Kasumi-1 (cell line): ENCODE measurements at places on chromosomes 2 and 18.

GRCh38 chr18:77772177-77772576, 522.5 kb downstream of the GALR1 start:
- no peak for DNase-seq

GRCh38 chr2:241228081-241228859, 39.8 kb downstream of the ANO7 start:
- DNase-seq, result no peak

- DNase-seq, result peak; percentile 27
These were observed 54.8 kb upstream of the CREB1 start for GRCh38 chr2:207474863-207475485.

- DNase-seq, result no peak
These were observed 111.8 kb upstream of the PPP1CB start for GRCh38 chr2:28639836-28640235.

DNA sequence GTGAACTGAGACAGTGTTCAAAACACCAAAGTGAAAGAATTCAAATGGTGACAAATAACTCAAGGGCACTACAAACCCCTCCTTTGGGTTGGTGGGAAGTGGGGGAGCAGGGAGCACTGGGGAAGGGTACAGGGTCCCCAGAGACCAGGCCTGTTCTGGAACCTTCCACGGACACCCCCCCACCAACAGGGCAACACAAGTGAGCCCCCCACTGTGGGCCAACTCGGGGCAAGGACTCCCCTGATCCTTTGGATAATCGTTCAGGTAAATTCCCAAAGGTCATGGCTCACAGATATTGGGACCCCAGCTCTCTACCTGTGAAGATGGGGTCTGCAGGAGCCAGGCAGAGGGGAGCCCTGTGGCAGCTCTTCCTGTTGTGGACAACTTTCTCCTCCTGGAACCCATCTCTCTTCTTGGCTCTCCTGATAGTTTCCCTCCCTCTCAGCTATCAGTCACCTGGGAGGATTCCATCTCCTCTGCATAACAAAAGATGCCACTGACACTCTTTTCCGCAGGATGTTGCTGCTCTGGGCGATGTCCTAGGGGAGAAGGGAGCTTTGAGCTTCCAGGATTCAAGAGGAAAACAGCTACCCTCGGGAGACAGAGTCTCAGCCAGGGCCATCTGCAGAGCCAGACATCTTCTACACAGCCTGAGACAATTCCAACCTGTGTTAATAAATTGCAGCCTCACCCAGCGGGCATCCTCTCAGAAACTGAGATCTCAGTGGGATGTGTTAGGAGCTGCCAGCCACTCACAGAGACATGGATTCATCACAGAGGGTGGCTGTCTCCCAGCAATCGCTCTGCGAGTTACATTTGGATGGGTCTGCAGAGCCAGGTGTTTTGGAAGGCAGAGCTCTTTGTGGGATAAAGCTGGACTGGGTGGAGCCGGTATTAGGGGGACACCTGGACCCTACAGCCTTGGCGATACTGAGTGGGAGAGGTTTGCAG, 35.4 kb downstream of the MBP start:
- DNase-seq, result no peak

- DNase-seq, result no peak
These were observed 88.3 kb upstream of the SALL3 start for GRCh38 chr18:78891185-78891762.

GRCh38 chr2:145692971-145693478, 1173.1 kb upstream of the ZEB2 start:
- no peak for DNase-seq

GRCh38 chr18:811892-812375, at the start of gene YES1:
TSS of gene YES1 (minus strand) at chr18:812242. CDS start at chr18:756827, 55,415 bp downstream.
- DNase-seq, result peak; percentile 56

DNA sequence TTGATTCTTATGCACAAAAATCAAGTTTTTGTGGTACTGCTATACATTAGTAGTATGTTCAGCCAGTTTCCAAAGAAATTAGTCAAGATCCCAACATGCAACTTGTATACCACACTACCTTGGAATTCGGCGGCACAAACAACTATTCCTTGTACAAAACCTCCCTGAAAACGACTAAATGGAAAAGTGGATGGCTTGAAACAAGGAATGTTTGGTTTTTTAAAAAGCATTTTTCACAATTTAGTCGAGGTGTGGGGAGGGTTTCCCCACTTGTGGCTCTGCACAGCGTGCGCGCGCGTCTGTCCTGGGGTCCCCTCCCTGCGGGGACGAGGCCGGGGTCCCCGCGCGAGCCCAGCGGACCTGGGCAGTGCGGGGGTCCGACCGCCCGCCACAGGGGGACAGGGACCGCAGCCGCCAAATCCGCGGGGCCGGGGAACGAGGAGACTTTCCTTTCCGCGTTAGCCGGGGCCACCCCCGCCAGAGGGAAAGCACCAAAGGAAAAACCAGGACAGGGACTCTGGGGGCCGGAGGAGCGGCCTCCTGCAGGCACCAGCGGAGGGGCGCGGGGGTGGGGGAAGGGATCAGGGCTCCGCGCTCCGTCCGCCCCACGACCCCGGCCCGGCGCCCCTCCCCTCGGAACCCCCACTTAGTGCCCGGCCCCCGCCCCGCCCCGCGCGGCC, 534 bp upstream of the SOCS6 start:
- DNase-seq, result peak; percentile 25

DNA sequence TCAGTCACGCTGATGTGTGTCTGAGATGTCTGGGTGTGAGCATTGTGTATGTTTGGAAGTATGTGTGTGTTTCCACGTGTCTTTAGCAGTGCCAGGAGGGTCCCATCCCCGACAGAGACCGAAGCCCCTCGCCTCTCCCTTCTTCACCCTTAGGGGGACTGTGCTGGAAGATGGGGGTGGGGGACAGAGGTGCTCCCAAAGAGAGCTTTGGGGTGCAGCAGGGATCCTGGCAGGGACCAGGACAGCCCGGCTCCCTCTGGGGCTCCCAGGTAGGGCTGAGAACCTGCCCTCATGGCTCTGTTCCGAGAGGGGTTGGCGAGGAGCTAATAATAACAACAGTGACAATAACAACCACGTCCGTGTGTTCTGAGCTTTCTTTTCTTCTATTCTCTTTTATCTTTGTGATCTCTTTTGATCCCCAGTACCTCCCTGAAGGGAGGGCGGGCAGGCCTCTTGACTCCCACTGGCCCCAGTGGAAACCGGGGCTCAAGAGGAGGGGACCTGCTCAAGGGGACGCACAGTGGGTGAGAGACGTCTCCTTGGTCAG, 57.6 kb downstream of the SMAD7 start:
- no peak for DNase-seq

GRCh38 chr2:126662621-126663020, 6.7 kb downstream of the GYPC start:
- DNase-seq, result no peak
